ENCODE measurements at places on chromosomes 4 and X.

DNA sequence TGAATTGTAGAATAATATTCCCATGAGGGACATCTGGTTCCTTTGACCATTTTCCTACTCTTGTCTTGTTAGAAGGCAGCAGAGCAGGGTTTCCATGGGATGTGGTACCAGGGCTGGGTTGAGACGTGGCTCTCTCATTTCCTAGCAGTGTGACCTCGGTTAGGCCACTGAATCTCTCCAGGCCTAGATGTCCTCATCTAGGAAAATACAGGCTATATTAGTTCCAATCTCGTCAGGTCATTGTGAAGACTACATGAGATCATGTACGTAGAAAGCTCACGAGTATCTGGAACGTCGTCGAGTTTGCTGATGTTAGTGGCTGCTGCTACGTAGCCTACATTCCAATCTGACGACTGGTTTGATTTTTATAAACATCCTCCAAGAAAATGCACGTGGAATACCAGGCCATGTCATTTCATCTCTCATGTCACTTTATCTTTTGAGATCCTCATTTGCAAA is 278.2 kb upstream of the GATB start:
- DNase-seq, result no peak

DNA sequence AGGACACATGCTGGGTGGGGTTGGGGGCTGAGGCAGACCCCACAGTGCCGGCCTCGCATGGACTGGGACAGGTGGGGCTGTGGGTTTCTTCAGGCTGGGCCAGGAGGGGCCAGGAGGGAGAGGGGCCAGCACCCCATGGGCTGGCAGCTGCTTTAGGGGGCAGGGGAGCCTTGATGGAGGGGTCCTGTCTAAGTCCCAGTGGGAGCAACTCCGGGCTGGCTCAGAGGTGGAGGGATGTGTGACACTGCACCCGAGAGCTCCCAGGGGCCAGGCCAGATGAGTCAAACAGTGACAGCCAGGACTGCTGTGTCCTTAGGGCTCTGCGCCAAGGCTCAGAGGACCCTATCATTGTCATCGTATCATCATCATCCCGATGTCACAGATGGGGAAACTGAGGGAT is 4.4 kb upstream of the ABLIM2 start:
- DNase-seq, result no peak

- no peak for DNase-seq
Observed at GRCh38 chr4:71133491-71133890, 140.0 kb downstream of the DCK start.

DNA sequence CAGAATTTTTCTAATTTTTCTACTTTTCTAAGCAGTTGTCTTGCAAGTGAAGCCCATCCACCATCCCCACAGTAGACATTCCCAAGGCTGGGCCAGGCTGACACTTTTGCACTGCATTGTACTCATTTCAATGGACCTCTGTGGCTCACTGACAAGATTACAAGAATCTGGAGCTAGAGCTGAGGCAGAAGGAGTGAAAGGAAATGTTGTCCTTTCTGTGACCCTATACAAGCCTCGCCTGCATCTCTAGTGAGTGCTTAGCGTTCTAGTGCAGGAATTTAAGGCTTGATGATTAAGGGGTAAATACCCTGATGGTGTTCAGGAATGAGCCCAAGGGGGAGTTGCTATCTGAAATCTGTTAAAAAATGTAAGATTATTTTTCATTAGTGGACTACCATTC is 6.3 kb downstream of the MAGED1 start:
- DNase-seq, result no peak

DNA sequence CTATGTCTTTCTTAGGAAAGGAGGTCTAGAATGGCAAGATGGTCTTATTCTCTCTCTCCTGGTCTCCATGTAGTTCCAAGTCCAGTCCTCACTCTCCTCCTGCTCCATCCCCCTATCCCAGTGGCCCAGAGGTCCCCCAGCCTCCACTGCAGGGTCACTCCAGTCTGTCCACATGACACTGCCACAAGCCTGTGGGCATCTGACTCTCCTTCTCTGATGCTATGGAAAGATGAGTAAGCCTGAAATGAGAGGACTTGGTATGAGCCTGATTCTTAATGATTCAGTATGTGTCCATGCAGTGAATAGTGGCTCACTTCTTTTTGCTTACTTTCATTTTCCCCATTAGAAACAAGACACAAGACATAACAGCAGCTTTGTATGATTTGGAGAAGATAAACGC is 516.8 kb upstream of the ADGRL3 start:
- no peak for DNase-seq

GRCh38 chrX:137563681-137564651 is 2.0 kb upstream of the ZIC3 start:
- DNase-seq, result no peak

GRCh38 chr4:87566276-87566675 is 37.1 kb upstream of the SPARCL1 start:
- no peak for DNase-seq

DNA sequence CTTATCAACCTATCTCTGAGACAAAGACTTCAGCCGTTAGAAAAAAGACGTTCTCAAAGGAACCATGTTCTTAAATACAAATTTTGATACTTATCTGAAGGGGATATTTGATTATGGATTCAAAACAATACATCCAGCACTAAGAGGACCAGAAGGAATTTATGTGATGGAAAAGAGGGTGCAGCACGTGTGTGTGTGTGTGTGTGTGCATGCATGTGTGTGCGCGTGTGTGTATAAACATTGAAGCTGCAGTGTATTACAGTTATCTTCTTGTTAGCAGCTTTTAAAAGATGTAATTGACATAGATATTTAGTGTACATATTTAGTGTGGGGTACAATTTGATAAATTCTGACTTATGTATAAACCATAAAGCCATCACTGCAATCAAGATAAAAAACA is 44.9 kb downstream of the ANK2 start:
- DNase-seq, result no peak

DNA sequence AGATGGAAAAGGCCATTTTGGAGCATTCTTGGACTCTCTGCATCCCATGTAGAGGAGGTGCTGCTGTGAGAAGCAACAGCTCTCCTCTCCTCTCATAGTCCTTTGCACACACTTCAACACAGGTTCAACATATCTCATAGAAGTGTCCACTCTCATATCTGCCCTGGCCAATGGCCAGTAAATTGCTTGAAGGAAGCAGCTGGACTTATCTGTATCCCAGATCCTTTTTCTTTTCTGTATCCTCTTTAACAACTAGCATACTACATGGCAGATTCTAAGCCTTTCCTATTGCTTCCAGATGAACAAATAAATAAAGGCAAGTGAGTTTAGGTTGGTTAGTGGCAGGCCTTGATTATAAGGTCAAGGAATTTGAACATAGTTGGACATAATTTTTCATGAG is 122.0 kb downstream of the HS6ST2 start:
- DNase-seq, result no peak

DNA sequence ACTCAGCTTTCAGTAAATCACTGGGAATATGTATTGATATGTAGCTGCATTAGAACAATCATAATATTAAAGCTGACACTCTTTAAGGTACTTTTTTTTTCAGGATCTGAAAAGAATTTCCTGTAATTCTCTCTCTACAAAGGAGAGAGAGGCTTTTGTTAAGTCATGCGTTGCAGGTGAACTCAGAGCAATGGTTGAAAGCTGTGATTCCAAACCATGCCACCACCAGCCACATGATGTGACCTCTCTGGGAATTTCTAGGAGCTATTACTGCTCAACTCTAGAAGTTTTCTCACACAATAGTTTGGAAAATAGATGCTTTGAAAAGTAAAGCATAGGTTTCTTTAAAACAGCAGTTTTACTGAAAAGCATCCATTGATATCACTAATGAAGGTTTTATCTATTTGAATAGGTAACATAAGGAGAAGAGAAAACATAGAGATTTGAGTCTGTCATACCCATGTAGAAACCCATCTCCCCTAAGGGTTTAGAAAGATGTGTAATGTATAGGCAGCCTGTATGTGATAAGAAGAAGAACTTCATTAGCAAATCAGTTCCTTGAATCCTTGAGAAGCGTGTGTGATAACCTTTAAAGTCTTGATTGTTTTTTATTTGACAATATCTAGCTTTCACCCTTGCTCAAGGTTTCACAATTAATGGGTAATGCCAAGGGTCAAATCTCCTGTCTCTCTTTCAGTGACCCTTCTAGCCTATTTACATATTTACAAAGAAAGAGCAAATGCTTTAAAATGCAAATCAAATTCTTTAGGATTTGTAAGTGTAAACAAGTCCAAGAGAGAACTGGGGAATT is 161.0 kb upstream of the ANKRD50 start:
- no peak for DNase-seq

GRCh38 chr4:183659872-183660242 is 764 bp downstream of the TRAPPC11 start:
- DNase-seq, result no peak

GRCh38 chr4:8182858-8183725 is 16.0 kb upstream of the SH3TC1 start:
- DNase-seq, result no peak

DNA sequence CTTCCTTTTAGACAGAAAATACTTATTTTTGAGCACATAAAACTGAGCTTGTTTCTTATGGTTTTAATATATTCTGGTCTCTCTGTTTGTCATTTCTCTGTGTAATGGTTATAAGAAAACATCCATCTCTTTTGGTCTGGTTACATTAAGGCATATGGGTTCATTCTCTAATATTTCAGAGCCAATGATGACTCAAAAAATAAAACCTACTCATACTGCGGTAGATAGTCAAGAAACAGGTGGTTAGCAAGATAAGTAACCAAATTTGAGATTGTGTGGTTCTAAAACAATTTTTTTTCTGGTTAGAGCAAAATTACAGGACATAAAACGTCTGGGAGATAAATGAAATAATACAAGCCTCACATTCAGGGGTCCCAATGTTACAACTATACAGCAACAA is 654.5 kb downstream of the STIM2 start:
- DNase-seq, result no peak

GRCh38 chrX:48460031-48460430 is 10.0 kb downstream of the SLC38A5 start:
- DNase-seq, result no peak

GRCh38 chr4:184815046-184815877 is 10.5 kb downstream of the ACSL1 start:
- DNase-seq, result no peak

DNA sequence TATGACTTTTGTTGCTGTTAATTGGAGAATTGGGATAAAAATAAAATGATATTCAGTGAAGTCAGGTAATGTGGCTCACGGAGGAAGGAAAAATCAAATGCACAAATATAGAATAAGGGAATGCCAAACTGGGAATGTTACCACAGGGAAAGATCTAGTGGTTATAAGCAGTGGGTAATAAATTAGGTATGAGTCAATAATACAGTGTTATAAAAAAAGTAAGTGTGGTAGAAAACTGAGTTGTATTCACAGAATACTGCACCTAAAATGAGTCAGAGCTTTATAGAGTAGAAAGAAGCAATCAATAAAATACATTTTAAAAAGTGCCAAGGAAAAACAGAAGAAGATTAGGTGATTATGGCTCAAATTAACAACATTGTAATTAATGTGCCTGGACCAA is 34.5 kb downstream of the INTS12 start:
- DNase-seq, result no peak

GRCh38 chrX:137568741-137569469 is 3.0 kb downstream of the ZIC3 start:
- DNase-seq, result no peak

GRCh38 chr4:45910511-45910910 is 213.3 kb downstream of the GABRG1 start:
- DNase-seq, result no peak

DNA sequence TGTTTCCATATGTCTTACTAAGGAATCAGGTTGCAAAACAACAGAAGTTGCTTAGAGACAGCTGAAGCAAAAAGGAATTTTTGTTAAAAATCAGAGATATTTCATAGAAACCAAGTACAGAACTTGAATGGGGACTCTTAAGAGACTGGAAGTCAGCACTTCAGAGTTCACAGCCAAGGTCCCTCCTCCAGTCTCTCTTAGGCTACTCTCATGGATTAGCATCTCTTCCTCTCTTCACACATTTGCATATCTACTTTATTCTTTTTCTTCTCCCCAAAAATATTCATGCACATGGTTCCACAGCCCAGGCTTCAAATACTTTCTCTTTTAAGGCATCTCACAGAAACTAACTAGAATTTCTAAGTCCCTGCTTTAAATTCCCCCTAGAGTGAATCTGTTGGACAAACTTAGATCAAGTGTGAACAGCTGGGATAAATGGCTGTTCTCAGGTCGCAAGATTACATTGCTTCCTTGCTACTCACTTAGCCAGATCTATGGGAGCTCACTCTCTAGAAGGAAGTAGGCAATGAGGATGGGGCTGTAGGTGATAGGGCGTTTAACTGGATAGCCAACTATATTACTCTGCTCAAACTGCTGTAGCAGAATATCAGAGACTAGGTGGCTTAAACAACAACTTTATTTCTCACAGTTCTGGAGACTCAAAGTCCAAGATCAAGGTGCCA is 73.7 kb upstream of the GALNT7 start:
- DNase-seq, result no peak

DNA sequence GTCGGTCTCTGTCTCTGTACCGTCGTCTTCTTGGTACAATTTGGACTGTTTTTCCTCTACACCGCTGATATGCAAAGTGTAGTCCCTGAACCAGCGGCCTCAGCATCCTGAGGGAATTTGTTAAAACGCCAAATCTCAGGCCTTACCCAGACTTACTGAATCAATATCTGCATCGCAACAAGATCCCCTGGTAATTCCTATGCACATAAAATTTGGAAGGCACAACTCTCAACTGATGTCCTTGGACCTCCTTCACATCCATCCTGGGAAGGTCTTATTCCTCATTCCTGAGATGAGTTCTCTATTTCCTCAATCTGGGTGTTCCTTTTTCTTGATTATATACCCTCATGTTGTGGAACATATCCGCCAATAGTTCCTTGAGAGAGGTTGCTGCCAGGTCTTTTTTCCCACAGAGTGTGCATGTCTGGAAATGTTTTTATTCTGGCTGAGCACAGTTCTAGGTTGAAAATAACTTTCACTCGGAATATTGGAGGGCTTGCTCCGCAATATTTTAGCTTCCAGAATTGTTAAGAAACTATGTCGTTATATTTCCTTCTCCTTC is 738 bp upstream of the HPF1 start:
- DNase-seq, result no peak

- DNase-seq, result no peak
Observed at GRCh38 chrX:20663336-20663735, 396.6 kb upstream of the RPS6KA3 start.

DNA sequence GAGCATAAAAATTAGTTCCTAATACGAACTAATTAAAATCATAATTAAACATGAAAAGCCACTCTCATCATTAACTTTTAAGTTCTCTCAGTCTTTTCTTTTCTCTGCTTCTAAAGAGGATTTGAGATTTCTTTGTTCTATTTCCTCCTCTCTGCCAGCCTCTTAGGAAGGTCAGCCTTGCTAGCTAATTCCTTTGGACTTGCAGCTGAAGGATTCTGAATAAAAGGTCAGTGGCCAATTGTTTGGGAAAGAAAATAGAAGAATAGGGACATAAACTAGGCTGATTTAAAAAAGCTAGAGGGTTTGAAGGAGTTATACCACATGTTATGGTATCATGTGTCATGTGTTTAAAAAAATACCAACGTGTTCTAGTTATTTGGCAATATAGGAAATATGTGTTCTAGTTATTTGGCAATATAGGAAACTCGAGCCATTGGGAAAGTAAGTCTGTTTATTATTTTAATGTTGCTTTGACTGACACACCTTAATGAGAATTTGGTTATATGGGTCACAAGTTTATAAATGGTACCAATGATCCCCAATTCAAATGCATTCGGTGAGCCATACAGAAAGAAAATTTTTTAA is 1668.7 kb upstream of the PCDH7 start:
- no peak for DNase-seq

- no peak for DNase-seq
Observed at GRCh38 chr4:155722816-155723499, 35.9 kb upstream of the GUCY1B1 start.
